ENCODE measurements at places on chromosomes 2 and 18. TPM values are rescaled to one million over a fixed set of nuclear protein-coding genes. Genes with fewer than 3 reads are reported as not detected.

GRCh38 chr2:119434664-119435063, 3.0 kb downstream of the TMEM37 start:
- no peak overlapping the region for H3K4me3 ChIP-seq
- H3K27me3 ChIP-seq: peaks cover 5% of the 10 kb centered on the region
- H3K4me1 ChIP-seq: peaks cover 14% of the 10 kb centered on the region
- no peak for DNase-seq
- H3K27ac ChIP-seq: no peak overlapping the region

DNA sequence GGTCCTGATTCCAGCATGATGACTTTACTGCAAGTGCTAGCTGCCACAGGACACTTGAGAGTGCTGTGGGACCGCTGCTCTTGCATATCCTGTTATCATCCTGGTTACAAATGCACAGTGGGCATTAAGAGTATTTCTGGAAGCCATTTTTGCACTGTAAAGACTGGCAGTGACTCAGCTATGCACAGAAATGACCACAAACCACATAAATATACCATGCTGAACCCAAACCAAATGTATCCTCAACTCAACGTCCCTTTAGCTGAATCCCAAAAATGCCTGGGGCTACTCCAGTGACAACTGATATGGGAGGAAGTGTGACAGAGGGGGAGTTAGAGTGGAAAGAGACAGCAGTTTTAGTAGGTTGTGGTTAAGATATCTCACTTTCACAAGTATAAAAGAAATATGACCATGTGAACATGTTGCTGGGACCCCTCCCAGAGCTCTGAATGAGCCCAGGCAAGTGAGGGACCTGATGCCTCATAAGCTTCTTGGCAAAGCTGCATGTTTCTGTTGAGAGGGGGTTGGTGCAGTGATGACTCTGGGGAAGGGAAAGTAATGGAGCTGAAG, 37.3 kb downstream of the RHBDD1 start:
- no peaks in the 10 kb centered on the region for H3K27me3 ChIP-seq
- H3K4me1 ChIP-seq: peaks cover 19% of the 10 kb centered on the region
- no peak for DNase-seq
- H3K36me3 ChIP-seq: peaks cover 4% of the 10 kb centered on the region
- no peak overlapping the region for H3K4me3 ChIP-seq

- no peaks in the 10 kb centered on the region for H3K27me3 ChIP-seq
- H3K4me3 ChIP-seq: no peak overlapping the region
- no peak overlapping the region for H3K27ac ChIP-seq
- H3K36me3 ChIP-seq: no peaks in the 10 kb centered on the region
These were observed 297.5 kb upstream of the RGPD4 start for GRCh38 chr2:107529146-107529545.

DNA sequence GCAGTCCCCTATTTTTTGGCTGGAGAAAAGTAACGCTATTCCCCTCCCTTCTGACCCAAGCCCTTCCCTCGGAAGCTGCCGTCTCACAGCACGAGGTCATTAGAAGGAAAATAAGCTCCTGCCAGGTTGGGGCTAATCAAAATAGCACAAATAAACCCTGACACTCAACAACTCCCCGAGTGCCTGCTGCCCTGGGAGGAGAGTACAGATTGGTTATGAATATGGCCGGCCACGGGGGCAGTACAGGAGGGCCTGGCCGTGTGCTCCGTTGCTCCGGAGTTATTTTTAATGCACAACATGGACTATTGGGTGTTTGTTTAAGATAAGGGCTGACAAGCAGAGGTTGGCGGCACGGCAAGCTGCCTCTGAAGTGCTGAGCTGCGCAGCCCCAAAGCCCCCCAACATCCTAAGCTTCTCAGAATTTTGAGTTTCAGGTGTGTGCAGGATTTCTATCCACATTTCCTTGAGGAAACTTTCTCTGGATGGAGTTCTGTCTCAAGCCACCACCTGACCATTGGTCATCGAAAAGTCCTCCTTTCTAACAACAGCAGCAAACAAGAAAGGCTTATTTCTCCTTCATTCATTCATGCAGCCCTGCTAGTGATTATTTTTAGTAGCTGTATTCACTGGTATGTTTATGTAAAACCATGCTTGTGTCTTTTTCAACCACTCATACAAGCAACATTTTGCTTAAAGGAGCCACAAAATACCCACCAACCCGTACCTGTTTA, 58.7 kb downstream of the PAX3 start:
- H3K27me3 ChIP-seq: no peaks in the 10 kb centered on the region
- H3K27ac ChIP-seq: no peak overlapping the region
- no peaks in the 10 kb centered on the region for H3K4me1 ChIP-seq
- no peak for DNase-seq

GRCh38 chr2:229610333-229610732, 104.0 kb downstream of the DNER start:
- H3K27ac ChIP-seq: peak overlapping the region; percentile 60
- H3K27me3 ChIP-seq: no peaks in the 10 kb centered on the region
- no peak overlapping the region for H3K4me3 ChIP-seq
- no peaks in the 10 kb centered on the region for H3K36me3 ChIP-seq
- no peaks in the 10 kb centered on the region for H3K4me1 ChIP-seq

DNA sequence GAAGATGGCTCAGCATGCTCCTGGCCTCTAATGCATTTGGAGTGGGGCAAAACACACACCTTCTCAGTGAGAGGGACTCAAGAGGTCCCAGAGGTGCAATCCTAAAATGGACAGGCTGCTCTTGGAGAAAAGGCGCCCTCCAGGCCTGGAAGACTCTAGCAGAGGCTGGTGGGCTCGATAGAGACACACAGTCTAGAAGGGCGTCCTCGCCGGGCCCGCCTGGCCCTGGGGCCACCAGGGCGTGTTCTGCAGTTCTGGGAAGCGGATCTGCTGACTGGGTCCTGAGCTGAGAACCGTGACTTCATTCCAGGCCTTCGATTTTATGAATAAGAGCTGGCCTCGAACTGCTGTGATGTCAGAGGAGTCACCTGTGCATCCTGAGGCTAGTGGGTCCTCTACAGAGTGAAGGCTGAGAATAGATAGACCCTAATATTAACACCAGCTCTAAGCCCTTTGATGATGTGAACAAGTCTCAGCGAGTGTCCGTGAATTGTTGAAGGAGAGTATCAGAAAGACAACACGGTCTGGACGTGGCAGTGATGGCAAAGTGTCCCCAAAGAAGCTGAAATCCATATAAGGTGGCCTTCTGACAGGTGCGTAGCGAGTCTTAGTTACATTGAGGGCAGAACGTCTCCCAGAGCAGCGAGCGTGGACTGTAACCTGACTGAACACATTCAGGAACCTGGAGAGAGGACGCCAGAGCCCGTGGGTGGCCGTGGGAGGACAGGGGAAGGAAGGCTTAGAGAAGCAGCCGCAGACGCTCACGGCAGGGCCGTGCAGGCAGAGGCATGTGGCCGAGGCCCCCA, 136.9 kb downstream of the PTGR3 start:
- no peak overlapping the region for H3K27ac ChIP-seq
- H3K4me1 ChIP-seq: peaks cover 11% of the 10 kb centered on the region

DNA sequence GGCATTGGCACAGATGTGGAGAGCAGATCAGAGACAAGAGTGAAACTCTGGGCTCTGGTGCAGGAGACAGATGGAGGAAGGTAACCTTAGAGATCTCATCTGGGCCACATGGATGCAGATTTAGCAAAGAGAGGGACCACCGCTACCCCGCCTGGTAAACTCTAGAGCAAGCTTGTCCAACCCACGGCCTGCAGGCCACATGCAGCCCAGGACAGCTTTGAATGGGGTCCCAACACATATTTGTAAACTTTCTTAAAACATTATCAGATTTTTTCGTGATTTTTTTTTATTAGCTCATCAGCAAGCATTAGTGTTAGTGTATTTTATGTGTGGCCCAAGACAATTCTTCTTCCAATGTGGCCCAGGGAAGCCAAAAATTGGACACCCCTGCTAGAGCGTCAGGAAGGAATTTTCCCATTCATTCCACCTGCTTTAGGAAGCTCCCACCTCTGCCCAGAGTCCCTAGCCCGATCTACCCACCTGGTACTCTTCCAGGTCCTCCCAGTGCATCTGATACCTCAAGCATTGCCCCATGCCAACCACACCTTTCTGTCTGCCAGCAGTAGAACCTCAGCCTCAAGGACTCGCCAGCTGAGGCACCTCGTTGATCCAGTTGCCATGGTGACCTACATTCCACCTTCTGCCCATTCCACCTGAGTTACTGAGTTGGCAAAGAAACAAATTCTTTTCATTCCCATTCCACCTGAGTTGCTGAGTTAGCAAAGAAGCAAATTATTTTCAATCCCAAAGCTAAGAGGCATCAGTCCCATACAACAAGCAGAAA, at the start of gene CIB4:
Gene CIB4 (minus strand): TSS at position 586 of the 784 bp plus-strand sequence. CDS start 52 bp downstream, at position 534.
- H3K36me3 ChIP-seq: no peaks in the 10 kb centered on the region
- H3K4me3 ChIP-seq: no peak within 1 kb of the TSS
- peaks cover 48% of the 10 kb centered on the region for H3K27me3 ChIP-seq
- H3K27ac ChIP-seq: no peak within 1 kb of the TSS
- H3K4me1 ChIP-seq: no peaks in the 10 kb centered on the region

The CYS1 gene
- 0.36 TPM for total RNA-seq

DNA sequence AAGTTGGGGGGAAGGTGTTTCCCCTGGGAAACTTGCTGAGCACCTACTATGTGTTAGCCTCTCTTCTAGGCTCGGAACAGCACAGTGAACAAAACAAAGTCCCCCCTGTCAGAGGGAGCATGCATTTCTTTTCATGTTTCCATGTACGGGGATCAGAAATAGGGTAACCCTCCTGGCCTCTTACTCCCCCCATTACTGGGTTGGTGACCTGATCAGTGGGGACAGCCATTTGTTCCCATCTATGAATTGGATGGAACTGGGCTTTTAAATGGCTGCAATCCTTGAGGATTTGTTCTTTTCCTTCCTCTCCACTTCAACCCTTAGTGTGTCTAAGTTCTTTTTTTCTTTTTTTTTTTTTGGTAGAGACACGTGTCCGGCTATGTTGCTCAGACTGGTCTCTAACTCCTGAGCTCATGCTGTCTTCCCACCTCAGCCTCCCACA, 13.7 kb downstream of the NCL start:
- no peaks in the 10 kb centered on the region for H3K4me1 ChIP-seq
- DNase-seq: no peak
- H3K27ac ChIP-seq: no peak overlapping the region
- H3K27me3 ChIP-seq: no peaks in the 10 kb centered on the region
- peaks cover 31% of the 10 kb centered on the region for H3K36me3 ChIP-seq

DNA sequence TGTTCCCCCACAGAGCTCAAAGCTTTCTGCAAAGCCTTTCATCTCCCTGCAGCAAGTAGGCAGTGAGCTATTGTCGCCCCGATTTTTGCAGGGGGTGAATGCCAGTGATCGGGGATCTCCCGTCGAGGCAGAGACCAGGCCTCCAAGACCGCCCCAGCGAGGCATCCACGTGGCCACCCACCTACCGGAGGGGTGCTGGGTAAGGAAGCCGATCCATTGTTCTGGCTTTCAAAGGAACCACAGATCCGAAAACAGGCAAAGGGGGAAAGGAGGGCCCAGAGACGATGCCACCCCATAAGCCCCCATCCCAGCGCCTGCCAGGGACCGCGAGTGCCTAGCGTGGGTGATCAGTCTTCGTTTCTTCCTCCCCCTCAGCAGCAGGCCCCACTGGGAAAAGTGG, 2.4 kb downstream of the ADRA2B start:
- H3K4me3 ChIP-seq: no peak overlapping the region
- H3K4me1 ChIP-seq: no peaks in the 10 kb centered on the region
- H3K27ac ChIP-seq: no peak overlapping the region
- peak; percentile 80 for DNase-seq

The SLC11A1 gene
- 0.29 TPM for total RNA-seq

GRCh38 chr2:7003895-7004294, 86.7 kb downstream of the RNF144A start:
- H3K36me3 ChIP-seq: no peaks in the 10 kb centered on the region
- no peak overlapping the region for H3K27ac ChIP-seq
- H3K4me3 ChIP-seq: no peak overlapping the region

DNA sequence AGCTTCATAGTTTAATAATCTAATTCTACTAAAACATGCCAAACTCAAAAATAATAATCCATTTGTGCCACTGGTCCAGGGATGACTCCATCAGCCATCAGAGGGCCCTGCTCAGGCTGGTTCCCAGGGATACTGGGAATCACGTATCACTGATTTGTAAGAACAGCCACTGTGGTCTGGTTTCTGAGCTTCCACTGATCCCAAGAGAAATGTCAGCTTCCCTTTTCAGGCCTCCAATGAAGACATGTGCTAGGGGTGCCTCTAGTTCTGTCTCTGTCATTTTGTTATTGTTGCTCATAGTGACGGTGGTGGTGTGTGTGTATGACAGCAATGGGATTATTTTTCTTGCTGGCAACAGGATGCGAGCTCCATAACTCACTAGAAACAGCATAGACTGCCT, 83.2 kb downstream of the CELF4 start:
- H3K4me3 ChIP-seq: no peak overlapping the region
- H3K36me3 ChIP-seq: no peaks in the 10 kb centered on the region
- peak; percentile 60 for DNase-seq
